ENCODE measurements at places on chromosomes 6 and 20. TPM values are rescaled to one million over a fixed set of nuclear protein-coding genes. Genes with fewer than 3 reads are reported as not detected.
A peak's percentile ranks its signal among the peaks of the same experiment; 100 is the strongest.

GRCh38 chr20:4788314-4788713 is 66.6 kb downstream of the PRND start:
- DNase-seq, result no peak

DNA sequence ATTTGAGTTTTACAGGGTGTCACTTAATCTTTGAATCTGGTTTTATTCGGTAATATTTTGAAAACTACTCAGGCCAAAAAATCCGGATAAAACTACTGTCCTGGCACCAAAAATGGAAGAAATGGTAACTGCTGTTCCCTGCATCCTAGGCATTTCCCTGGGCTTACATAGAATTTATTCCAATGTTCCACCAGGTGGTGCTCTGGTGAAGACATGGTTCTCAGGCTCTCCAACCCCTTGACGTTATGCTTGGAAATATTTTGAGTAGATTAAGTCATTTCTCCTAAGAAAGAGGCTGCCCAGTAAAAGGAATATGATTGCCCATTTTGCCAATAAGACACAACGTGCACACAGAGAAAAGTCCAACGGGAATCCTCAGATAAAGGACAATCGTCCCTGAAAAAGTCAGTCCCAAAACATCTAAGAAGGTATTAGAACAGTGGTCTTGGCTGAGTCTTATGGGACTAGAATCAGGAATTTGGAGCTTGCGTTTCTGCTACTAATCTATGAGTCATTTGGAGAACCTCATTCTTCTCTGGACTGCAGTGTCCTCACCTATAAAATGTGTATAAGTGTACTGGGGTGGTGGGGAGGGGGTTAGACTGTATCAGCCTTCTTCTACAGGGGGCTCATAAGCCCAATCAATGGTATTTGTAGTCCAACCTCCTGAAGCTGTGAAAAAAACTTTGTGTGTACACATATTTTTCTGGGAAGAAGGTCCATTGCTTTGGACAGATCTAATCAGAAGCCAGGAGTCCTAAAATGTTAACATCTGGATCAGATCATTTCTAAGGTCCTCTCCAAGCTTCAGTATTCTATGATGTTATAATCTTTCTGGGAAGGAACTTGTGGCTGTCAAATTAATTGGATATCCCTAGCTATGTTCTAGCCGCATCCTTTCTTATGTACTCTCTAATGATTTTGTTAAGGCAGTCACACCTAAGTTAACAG is 131.0 kb upstream of the BMP2 start:
- peak; percentile 18 for DNase-seq

C20orf141 gene
- polyA plus RNA-seq, result not detected

GNAS-AS1 gene
- 1.1 TPM for polyA plus RNA-seq

GRCh38 chr6:22942403-22942802 is 373.0 kb downstream of the HDGFL1 start:
- no peak for DNase-seq

GRCh38 chr6:11217360-11218101 is 14.9 kb downstream of the NEDD9 start:
- no peak for DNase-seq

DNA sequence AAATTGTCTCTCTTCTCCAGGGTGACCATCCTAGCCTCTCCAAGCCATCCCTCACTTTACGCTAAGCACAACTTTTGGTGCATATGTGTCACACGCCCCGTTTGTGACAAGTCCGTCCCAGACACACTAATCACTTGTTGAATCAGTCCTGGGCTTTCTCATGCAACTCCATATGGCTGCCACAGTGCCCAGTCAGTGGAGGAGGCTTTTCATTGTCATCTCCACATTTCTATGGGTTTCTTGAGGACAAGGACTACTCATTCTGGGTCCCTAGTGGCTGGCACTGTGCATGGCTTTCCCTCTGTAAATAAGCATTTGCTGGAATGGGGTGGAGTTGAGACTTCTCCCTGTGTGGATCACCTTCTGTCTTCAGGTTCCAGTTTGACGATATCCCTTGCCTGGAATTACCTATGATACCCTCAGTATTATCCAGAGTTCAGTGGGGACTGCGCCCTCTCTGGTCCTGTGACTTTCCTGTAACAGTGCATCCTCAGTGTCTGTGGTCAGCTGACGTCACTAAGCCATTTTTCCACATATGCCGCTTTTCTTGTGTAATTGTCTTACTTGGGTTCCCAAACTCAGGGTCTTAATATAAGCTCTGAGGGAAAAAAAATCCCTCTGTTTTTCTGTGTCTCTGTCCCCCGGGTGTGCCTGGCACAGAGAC is 59.8 kb upstream of the MYL9 start:
- no peak for DNase-seq
